ENCODE measurements at places on chromosomes 12 and 14.
A peak's percentile ranks its signal among the peaks of the same experiment; 100 is the strongest.

DNA sequence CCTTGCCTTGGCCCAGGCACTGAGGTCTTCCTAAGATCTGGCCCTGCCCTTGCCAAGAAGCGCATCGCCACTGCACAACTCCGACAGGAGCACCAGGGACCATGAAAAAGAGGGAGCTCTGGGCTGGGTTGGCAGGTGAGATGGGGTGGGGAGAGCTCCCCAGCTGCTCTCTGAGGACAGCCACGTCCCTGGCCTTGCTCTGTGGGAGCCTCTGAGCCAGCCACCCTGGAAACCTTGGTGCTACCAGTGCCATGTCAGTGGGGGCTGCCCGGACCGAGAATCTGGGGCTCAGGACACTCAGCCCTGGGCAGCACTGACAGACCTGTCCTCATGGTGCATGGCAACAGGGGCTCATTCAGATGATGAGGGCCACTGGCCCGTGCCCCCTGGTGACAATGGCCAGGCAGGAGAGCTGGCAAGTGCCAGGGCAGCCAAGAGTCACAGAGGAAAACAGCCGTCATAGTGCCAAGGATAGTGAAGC, 134.8 kb downstream of the ZFP36L1 start:
- DNase-seq, result no peak

DNA sequence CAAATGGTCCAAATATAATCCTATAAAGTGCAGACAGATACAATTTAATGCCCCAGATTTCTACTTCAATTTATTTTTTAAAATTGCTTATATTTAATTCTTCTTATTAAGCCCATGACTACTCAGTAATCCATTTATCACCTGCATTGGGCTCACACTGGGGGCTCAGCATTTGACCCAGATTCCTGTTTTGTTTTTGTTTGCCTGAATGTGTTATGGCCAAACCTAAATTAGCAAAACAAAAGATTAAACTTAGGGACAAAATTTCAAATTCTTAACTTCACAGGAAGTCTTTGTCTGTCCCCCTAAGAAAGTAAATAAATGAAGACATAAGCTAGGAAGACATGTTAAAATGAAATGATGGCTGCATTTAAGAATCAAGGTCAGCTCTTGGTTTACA, 322.3 kb downstream of the RMST start:
- DNase-seq, result no peak

DNA sequence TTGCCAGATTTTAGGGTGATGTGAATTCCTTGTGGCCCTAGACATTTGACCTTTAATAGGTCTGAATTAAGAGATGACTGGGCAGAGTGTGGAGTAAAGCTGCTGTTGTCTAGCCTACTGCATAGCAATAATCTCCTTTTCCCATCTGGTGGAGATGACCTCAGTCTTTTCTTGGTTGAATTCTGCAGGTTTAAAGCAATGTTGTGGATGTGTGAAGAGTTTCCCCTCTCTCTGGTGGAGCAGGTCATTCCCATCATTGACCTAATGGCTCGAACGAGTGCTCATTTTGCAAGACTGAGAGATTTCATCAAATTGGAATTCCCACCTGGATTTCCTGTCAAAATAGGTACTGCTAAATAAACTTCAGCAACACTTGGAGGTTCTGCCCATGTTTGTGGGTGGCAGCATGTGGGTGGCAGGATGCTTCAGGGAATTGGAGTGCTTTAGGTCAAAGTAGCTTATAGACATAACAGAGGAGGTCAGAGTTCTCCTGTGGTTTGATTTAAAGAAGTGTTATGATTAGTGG, 19.0 kb downstream of the C12orf76 start:
- DNase-seq, result no peak

DNA sequence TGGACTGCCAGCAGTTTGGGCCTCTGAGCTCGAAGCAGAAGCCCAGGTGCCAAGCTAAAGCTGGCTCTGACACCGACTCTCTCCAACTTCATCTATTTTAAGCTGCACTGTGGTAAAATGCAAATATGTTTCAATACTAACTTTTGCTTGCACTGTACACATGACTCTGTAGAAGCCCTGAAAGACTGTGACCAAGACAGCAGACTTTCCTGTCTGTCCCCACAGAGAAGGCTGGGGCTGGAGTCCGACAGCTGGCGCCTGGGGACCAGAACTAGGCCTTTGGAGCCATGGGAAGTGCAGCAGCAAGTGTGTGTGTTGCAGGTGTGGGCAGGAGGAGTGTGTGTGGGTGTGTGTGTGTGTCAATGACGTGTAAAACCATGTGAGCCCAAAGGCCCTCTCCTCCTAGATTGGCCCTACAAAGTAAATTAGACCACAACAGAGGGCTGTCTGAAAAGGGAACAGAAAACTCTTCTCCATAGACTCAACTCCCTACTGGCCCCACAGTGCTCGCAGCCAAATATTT, 16.4 kb upstream of the RAB35 start:
- DNase-seq, result no peak

- no peak for DNase-seq
Observed at GRCh38 chr12:84955298-84955697, 42.7 kb upstream of the SLC6A15 start.

DNA sequence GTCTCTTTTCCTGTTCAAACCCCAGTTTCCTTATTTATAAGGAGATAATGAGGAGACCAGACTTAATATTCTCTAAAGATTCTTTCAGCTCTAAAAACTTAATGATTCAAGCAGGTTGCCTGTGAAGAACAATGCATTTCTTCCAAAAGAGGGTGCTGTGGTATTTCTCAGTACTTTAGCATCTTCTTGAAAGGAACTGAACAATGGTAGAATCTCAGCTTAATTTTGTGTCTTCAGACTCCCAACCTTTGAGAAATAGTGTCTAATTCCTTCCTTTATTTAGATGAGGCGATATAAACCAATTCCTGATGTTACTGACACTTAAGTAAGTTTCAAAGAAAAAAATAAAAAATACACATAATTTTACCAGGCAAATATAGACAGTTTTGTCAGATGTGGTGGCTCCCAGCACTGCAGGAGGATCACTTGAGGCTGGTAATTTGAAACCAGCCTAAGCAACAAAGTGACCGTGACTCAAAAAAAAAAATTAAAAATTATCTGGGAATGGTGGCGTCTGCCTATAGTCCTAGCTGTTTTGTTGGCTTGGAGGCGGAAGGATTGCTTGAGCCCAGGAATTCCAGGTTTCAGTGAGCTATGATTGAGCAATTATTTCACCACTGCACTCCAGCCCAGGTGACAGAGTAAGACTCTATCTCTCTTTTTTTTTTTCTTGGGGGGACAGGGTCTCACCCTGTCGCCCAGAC, 76.9 kb upstream of the PSMA6 start:
- no peak for DNase-seq

GRCh38 chr14:102591372-102591943, 991 bp upstream of the RCOR1 start:
- peak; percentile 23 for DNase-seq

GRCh38 chr12:12721814-12722434, 4.8 kb downstream of the CDKN1B start:
- DNase-seq, result no peak

- no peak for DNase-seq
Observed at GRCh38 chr14:102507857-102508312, 1.7 kb downstream of the ANKRD9 start.

GRCh38 chr12:9755567-9755966, 5.1 kb downstream of the CD69 start:
- DNase-seq, result no peak

DNA sequence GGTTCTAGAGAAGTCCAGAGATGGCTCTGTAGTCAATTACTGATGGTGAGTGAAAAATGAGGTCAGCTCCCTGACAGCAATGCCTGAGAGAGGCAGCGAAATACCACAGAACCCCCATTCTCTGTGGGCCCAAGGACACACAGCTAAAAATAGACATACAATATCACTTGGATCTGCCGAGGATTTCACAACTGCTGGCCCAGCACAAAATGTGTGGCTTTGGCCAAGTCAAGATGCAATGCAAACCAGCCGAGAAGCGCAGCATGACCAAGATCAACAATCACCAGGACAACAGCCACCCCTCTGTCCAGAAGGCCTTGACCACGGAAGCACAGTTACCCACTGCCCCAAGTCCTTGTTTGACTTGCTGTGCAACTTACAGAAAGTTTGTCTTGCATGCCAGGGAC, 52.2 kb downstream of the CKAP4 start:
- DNase-seq, result no peak

GRCh38 chr12:54389607-54390175, 5.2 kb upstream of the ZNF385A start:
- no peak for DNase-seq
